Kidney (tissue), 22 donors: ENCODE measurements at places on chromosomes 1 and 21. TPM values are rescaled to one million over a fixed set of nuclear protein-coding genes. Genes with fewer than 3 reads are reported as not detected.

DNA sequence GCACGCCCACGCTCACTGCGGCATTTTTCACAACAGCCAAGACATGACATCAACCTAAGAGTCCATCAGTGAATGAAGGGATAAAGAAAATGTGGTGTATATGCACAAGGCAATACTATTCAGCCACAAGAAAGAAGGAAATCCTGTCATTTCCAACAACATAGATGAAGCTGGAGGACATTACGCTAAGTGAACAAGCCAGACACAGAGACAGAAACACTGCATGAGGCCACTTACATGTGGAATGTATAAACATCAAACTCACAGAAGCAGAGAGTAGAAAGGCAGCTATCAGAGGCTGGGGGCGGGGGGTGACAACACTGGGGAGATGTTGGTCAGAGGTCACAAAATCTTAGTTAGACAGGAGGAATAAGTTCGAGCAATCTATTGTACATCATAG is 20.9 kb downstream of the TMPRSS2 start:
- DNase-seq, result no peak

CENPL gene
- 3.7 TPM for total RNA-seq

DNA sequence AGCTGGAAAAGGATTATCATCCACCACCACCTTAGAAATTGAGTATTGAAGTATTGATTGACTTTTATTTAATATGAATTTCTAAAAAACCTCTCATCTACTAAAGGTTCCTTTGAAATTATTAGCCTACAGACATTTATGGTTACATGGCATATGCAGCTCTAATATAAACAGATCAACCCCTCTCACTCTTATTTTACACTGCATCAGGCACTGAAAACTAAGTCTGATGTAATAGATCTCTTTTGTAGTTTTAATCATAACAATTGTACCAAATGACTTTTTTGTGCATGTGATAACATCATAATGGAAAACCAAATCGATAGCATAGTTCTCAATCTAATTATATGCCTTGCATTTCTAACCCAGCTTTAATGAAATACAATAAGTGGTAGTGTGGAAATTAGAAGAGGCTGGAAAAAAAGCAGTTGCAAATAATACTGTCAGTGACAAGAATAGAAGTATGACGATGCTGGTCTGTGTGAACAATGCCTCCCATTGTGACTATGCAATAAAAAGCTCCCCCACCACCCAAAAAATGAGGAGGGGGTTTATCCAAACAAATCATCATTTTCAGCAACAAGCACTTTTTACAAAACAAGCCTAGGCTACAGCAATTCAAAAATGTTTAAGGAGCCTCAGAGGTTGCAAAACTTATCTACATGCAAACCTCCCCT is 426.5 kb upstream of the NFIA start:
- DNase-seq, result no peak

GUCA2A gene
- not detected for total RNA-seq
